ENCODE measurements at places on chromosomes 2 and 18.

DNA sequence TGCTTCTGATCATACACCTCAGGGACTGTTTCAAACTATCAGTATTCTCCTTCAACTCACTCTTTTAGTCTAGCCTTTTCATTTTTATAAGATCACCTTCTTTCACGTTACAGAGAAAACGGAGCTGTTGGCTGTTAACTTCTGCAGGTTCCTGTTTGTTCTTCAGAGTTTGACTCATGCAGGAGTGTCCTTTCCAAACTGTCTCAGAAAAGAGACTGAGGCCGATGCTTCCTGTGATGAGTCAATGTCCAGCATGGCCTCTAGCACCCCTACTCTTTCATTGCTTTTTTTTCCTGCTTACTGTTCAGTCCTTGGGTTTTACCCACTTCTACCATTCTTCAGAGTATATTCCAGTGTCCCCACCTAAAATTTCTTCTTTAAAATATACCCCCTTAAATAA, 240.8 kb upstream of the RGPD4 start:
- peak; percentile 45 for DNase-seq

DNA sequence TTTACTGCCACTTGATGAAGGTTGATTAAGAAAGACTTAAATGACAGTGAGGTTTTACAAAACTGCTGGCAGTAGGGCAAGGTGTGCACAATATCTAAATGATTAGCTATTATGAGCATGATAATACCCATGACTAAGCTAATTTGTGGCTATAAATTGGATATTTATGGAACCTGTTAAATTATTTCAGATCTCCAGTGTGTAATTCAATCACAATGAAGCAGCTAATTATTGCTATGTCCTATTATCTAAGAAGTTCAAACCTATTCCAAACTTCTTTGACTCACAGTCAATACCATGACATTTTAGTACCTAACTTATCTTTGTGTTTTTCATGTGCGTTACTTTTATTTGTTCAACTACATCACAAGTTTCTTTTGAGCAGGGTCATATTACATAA, 253.8 kb upstream of the MMADHC start:
- no peak for DNase-seq

DNA sequence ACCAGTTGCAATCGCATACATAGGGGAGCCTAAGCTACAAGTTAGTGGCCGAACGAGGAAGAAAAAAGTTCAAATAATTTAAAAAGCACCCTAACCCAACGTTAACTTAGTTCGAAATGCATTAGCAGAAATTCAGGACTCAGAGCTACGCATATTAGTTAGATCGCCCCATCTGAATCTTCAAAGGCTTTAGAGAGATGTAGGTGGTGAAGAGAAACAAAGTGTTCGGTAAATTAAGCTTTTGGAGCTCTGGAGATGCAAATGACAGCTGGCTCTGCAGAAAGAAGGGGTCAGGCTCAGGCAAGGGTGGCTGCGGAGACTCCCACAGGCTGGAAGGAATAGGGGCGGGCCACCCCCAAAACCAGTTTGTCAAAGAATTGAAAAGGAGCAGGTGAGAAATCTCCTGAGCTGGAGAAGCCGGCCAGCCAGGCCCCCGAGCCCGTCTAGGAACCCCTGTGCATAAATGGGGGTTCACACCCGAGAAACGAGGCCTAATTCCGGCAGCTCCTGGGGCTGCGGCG, 621 bp downstream of the TXNL1 start:
- DNase-seq, result no peak

GRCh38 chr2:46157072-46157965, 139.9 kb upstream of the EPAS1 start:
- DNase-seq, result no peak

GRCh38 chr18:69008538-69008937, 210.7 kb downstream of the CCDC102B start:
- no peak for DNase-seq

DNA sequence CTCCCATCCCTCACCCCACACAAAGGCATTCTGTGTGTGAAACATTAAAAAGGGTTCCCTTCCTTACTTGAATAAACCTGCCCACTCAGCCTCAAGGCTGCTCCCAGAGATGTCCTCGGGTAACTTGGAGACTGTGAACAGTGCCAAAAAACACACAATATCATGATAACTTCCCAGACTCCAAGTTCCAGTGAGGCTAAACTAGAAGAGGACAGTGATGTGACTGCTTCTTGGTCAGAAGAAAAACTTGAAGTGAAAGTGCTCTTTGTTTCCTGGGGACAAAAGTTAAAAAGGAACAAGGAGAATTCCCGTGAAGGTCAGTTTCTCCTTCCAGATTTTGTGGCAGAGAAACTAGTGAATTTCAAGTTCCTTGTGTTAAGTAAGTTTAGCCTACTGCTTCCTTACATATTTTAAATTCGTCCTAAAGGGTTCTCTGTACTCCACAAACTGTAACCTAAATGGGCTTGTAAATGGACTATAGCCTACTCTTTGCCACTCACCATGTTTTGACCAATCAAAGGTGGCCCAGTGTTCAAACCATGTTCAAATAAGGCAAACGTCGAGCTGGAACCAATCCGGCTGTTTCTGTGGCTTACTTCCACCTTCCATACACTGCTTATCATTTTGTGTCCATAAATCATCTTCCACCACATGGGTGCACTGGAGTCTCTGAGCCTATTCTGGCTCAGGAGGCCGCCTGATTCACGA, 20.4 kb downstream of the TPRKB start:
- DNase-seq, result no peak

DNA sequence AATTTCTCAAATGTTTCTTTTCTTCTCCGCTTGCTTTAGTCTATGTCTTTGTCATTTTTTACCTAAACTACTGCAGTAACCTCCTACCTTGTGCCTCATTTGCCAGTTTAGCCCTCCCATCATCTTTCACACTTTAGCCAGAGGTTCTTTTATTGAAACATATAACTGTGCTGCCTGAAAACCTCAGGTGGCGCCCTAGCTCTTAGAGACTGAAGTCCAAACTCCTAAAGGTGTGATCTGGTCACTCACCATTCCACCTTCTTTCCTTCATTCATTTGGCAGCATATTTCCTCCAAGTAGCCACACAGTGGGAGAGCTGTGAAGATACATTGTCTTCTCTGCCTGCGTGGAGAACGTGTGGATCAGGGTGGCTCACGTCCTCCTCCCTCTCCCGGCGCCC, 98.2 kb upstream of the MAPRE2 start:
- peak; percentile 28 for DNase-seq

GRCh38 chr18:78069784-78070664, 820.4 kb downstream of the GALR1 start:
- DNase-seq, result peak; percentile 1

DNA sequence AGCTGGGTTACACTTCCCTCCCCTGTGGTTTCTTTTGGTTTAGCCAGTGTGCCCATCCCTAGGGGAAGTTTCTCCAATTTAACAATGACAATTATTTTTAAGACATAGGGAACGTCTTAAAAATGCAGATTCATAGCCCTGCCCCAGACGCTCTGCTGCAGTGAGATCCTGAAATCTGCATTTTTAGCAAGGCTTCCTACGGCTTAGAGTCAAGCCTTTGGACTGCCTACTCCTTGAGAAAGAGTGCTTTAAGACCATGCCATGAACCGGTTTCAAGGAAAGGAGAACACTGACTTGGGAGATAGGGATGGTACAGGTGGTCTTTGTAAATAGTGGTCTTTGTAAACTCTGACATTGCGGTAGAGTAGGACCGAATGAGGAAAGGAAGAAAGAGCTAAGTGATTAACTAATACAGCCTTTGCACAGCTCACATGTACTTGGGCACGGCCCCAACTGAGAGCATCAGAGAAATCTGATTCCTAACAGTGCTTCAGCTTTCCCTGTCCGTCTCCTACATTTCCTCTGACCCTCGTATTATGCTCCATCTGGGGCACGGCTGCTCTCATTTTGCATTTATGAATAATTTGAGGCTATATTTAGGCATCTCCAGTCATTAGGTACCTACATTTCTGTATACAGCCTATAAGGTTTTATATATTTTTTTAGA, 217.6 kb upstream of the TANK start:
- no peak for DNase-seq

DNA sequence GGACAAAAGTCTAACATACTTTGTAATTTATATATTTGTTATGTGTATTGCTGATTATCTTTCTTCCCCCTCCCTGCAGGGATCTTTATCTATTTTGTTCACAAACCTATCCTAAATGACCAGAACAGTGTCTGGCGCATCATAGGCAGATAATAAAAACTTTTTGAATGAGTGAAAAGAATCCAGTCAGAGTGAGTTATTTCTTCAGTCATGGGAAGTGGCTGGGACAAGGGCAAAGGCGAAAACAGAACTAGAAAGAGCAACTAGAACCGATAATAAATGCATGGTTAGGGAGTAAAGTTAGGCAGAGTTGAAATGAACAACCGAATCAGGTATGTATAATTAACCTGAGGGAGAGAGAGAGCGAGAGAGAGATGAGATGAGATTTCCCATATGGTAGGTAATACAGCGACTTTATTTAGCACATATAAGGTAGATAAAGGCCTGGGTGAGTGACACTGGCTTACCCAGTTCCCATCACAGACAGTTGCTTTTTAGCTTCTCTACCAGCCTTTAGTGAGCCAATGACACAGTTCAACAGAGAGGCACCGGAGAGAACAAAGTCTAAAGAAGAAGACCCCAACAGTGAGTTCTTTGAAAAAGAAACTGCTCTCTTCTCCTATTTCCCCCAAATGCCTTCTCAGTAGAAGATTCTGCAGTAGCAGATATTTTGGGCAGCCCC, 59.1 kb upstream of the EML4 start:
- DNase-seq, result no peak
